CD8-positive, alpha-beta T cell (primary cell): ENCODE measurements at places on chromosomes 3 and 15. TPM values are rescaled to one million over a fixed set of nuclear protein-coding genes. Genes with fewer than 3 reads are reported as not detected.

DNA sequence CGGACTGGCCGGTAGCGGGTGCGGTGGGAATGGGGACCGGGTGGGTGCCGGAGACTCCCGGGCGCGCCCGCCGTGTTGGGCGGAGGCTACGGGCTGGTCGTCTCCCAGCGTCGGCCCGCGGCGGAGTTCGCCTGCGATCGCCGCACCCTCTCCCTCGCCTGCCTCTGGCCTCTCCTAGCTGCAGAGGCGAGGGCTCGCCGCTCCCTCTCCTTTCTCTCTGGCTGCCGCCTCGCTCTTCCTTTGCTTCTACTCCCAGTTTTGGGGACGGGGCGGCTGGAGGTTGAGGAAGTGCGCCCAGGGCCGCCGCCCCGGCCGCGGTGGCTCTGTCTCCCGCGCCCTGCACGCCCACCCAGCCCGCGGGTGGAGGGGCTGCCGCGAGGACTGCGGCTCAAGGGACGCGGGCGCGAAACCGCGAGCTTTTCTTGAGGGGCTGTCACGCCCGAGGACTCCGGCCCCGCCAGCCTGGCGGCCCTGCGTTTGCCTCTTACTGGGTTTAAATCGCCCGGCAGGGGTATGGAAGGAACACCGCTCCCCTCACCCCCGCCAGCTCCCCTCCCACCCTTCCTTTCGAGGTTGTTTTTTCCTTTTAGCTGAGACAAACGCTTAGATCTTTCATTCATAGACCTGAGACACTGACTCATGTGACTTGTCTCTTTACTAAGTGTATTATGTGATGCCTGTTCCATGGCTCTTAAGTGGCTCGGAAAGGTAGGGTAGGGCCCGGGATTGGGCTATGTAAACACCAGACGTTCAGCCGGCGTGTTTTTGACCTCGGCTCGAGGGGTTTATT lies 654 bp downstream of the PIK3CA start:
- DNase-seq: peak; percentile 65

- DNase-seq: no peak
Observed at GRCh38 chr15:85318048-85318731, 62.2 kb upstream of the AKAP13 start.

DNA sequence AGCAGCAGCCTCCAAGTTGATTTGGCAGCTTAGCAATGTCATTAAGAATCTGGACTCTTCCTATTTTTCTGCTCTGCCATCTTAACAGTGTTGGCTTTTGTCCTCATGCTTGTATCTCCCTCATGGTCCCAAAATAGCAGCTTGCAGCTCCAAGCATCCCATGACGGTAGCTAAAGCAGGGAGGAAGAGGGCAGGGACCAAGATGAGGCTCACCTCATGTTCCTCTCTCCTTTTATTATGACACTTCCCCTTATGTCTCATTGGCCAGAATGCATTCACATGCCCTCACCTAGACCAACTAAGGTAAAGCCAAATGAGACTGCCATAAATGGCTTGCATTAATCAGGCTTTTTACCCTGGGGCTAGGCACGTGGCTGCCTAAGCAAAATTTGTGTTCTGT lies 382.4 kb downstream of the SHQ1 start:
- DNase-seq: no peak

The KCNMB3 gene
- total RNA-seq: 0.36 TPM

- peak; percentile 62 for DNase-seq
Observed at GRCh38 chr3:128787256-128788253, 61.6 kb downstream of the RAB7A start.

DNA sequence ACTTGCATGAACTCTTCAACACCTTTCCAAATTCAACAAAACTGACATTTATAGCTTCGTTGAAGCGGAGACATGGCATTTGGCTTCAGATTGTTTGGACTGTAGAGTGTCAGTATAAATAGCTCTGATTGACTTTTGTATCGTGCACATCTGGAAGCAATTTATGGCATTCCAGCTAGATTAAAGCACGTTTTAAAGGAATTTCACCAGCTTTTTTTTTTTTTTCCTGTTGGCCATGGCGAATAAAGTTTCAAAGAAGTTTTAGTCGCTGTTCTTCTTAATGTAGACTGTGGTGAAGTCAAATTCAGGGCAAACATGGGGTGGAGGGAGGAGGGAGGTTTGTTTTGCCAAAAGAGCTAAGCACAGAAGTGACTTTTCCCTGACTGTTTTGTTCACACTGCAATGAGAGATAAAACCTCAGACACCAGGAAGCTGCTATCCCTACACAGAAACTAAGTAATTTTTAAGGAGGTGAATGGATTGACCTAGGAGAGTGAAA lies 391.0 kb upstream of the RARB start:
- no peak for DNase-seq

The LXN gene
- total RNA-seq: 1.00 TPM

- no peak for DNase-seq
Observed at GRCh38 chr15:60371175-60372051, 26.4 kb downstream of the ANXA2 start.

DNA sequence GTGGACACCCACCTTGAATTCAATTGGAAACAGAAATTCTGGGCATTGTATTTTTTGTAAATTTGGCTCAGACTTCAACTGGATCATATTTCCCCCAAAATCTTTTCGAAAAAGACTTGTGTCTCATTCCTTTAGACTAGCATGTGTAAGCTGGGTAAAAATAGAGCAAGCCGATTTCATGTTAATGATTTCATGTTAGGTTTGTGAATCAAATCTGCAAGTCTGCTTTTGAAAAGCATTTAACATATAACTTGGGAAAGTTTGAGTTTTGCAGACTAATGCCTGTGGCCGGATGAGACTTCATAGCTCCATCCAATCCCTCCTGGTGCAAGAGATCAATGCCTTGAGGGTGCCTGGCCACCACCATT lies 64.5 kb downstream of the FLNB start:
- no peak for DNase-seq

The CLDN11 gene
- total RNA-seq: not detected

The AP4E1 gene
- total RNA-seq: 6.8 TPM

- no peak for DNase-seq
Observed at GRCh38 chr3:129783470-129783869, 110.0 kb downstream of the TMCC1 start.

GRCh38 chr15:31262901-31263671 lies 63.5 kb upstream of the KLF13 start:
- DNase-seq: no peak

The SCG5 gene
- not detected for total RNA-seq

- no peak for DNase-seq
Observed at GRCh38 chr15:63626955-63627354, 29.8 kb downstream of the FBXL22 start.

- DNase-seq: no peak
Observed at GRCh38 chr3:140917772-140918171, 23.9 kb upstream of the SLC25A36 start.

DNA sequence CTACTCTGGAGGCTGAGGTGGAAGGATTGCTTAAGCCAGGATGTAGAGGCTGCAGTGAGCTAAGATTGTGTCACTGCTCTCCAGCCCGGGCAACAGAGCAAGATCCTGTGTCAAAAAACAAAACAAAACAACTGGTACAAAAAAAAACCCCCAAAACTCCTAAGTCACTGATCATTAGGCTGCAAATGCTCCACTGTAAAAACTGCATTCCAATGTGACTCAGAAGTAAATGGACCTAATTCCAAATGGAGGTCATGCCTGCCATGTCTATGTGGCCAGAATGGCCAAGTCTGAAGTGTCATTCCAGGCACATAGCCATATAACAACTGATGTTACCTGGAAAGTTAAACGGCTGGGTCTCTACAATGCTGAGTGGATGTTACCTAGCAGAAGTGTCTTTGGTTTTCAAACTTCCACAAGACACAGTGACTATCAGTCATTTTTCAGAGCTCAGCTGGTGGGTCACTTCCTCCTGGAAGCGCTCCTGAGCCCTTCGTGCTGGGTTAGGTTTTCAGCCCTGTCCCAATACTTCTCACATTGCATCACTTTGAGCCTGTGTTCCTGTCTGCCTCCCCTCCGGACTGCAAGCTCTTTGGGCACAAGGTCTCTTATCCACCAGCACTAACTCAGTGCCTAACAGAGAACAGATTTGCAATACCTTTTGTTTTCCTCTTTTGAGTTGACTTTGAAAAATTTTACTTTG lies 10.6 kb downstream of the FSTL1 start:
- DNase-seq: no peak

The LRRC49 gene
- total RNA-seq: not detected
